Naive thymus-derived CD4-positive, alpha-beta T cell (primary cell): ENCODE measurements at places on chromosomes 4 and X. TPM values are rescaled to one million over a fixed set of nuclear protein-coding genes. Genes with fewer than 3 reads are reported as not detected.

The VSIG1 gene
- 18.1 TPM for polyA plus RNA-seq

The GPC4 gene
- not detected for polyA plus RNA-seq

The ALG13 gene
- 56.9 TPM for polyA plus RNA-seq

The IL3RA gene
- 0.12 TPM for polyA plus RNA-seq

The PRRG3 gene
- polyA plus RNA-seq = not detected

The BEND2 gene
- not detected for polyA plus RNA-seq

The HNRNPH2 gene
- 103 TPM for polyA plus RNA-seq

The RHOXF2 gene
- polyA plus RNA-seq = not detected

The CXCL5 gene
- polyA plus RNA-seq = not detected

The LCORL gene
- polyA plus RNA-seq = 9.1 TPM

The BRCC3 gene
- polyA plus RNA-seq = 18.0 TPM

The LUZP4 gene
- not detected for polyA plus RNA-seq

The PITX2 gene
- polyA plus RNA-seq = not detected

The TAF7L gene
- polyA plus RNA-seq = not detected

The METAP1 gene
- polyA plus RNA-seq = 30.4 TPM

The DYNLT3 gene
- 42.1 TPM for polyA plus RNA-seq

The NAP1L2 gene
- 1.8 TPM for polyA plus RNA-seq

The CXCL6 gene
- polyA plus RNA-seq = not detected

The FRMD7 gene
- polyA plus RNA-seq = not detected

The PAGE5 gene
- polyA plus RNA-seq = 1.0 TPM

The IL1RAPL1 gene
- polyA plus RNA-seq = not detected

The SLC6A14 gene
- polyA plus RNA-seq = not detected

The NUP62CL gene
- polyA plus RNA-seq = 1.2 TPM

The NAA10 gene
- polyA plus RNA-seq = 37.6 TPM

The FHDC1 gene
- not detected for polyA plus RNA-seq

The FRAS1 gene
- not detected for polyA plus RNA-seq

The CCNQ gene
- 33.9 TPM for polyA plus RNA-seq

The PABPC1L2B gene
- not detected for polyA plus RNA-seq

The SPANXN3 gene
- not detected for polyA plus RNA-seq

The TMPRSS11A gene
- not detected for polyA plus RNA-seq

The MID1 gene
- polyA plus RNA-seq = 0.12 TPM

The DCX gene
- not detected for polyA plus RNA-seq

The SULT1B1 gene
- polyA plus RNA-seq = 14.9 TPM

The ZAR1 gene
- polyA plus RNA-seq = not detected

The TMPRSS11B gene
- polyA plus RNA-seq = not detected

The BST1 gene
- polyA plus RNA-seq = 0.45 TPM

The ARHGEF38 gene
- 0.45 TPM for polyA plus RNA-seq
